ENCODE measurements at places on chromosomes 2 and 18. TPM values are rescaled to one million over a fixed set of nuclear protein-coding genes. Genes with fewer than 3 reads are reported as not detected.

Gene CLEC4F
- total RNA-seq = 0.40 TPM

DNA sequence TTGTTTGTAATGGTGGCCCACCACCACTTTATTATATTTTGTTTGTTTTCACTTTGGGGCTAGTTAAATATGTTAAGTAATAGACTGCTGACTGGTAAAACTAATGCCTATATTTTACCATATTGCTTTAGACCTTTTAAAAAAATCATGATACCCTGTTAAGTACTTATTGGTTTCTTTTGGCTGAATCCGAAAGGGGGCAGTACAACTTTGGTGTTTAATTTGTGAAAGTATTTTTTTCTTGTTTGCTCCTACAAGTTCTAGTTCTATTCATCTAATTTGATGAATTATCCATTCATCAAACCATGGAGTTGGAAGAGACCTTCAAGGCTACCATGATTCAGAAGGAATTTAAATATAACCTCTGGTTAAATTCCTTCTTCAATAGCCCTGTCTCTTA is 147.0 kb downstream of the MBD5 start:
- DNase-seq = no peak

GRCh38 chr2:140061240-140061639 is 1281.0 kb upstream of the NXPH2 start:
- no peak for DNase-seq

GRCh38 chr2:181446985-181447384 is 10.2 kb upstream of the ITGA4 start:
- no peak for DNase-seq

Gene TCF23
- total RNA-seq = 0.11 TPM

- no peak for DNase-seq
Observed at GRCh38 chr2:190762566-190762965, 113.7 kb downstream of the NAB1 start.

Gene LDLRAD4
- total RNA-seq = 159 TPM

Gene TRIM43
- not detected for total RNA-seq

Measured in right cardiac atrium (tissue), 5 donors.